ENCODE measurements at places on chromosomes 2 and 18. TPM values are rescaled to one million over a fixed set of nuclear protein-coding genes. Genes with fewer than 3 reads are reported as not detected.

DNA sequence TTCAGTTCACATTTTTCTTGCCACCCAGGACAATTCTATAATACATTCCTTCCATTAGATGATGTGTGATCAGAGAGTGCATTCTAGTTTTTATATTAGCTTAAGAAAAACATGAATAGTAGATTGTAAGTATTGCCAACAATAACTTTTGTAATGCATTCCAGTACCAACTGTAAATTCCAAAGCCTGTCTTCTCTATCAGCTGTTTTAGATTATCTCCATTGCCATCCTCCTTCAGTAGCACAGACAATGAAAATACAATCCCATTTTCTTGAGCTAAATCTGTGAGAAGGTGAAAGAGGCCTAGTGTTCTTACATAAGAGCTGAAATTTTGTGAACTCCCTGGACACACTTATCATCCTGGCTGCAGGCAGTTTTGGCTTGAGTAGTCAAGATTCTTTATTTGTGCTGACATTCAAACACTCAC lies 103.9 kb downstream of the CCBE1 start:
- ATAC-seq = no peak

- no peak for ATAC-seq
These were observed 10.6 kb upstream of the NMI start for GRCh38 chr2:151299920-151300539.

DNA sequence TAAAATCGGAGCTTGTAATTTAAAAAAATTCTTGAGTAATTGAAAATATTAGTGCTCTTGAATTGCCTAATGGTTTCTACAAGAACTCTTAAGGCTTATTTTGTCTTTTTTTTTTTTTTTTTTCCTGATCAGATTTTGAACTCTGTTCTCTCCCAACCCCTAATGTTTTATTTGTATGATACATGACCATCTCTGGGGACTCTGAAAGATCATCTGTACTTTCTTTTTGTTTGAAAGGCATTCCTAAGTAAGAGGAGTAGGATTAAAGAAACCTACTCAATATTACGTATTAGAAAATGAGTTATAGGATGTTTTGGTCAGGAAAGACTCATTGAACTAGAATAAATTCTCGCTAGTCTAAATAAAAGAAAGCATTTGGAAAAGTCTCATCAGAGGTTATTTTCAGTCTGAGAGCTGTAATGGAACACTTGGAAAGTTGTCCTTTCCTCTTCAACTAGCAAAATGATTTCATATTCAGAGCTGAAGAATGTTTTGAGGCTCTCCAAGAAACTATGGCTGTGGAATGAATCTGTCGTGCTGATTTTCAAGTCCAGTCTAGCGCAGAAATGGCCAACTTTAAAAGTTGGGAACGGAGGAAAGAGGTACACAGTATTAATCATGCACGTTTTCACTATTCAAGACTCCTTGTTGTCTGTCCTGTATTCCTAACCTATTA lies 182.7 kb downstream of the PRPF40A start:
- ATAC-seq = no peak

DNA sequence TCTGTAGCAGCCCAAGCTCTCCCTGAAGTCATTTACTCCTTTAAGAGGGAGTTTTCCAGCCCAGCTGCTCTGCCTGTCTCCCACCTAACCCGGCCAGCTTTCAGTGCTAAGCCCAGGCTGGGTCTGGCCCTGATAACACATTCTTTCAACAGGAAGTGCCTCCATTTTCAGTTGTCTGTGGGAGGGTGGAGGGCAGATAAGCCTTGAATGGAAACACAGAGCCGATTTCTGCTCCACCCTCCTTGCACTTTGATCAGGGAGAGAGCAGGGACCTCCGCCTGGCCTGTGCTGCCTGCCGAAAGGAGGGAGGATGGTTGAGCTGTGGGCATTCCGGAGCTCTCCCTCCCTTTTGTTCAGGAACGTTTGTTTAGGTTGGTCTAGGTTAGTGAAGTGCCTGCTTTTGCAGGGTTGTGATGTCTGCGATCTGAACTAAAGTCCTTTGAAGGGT lies 24.8 kb downstream of the GATA6 start:
- no peak for ATAC-seq

XDH gene
- total RNA-seq = 0.26 TPM

ARHGAP28 gene
- 14.8 TPM for total RNA-seq

NOSTRIN gene
- total RNA-seq = 0.97 TPM
